Muscle of leg (tissue), 16 donors: ENCODE measurements at places on chromosomes 7 and 10.

GRCh38 chr7:20647036-20647435 is 31.6 kb downstream of the ABCB5 start:
- DNase-seq: no peak

DNA sequence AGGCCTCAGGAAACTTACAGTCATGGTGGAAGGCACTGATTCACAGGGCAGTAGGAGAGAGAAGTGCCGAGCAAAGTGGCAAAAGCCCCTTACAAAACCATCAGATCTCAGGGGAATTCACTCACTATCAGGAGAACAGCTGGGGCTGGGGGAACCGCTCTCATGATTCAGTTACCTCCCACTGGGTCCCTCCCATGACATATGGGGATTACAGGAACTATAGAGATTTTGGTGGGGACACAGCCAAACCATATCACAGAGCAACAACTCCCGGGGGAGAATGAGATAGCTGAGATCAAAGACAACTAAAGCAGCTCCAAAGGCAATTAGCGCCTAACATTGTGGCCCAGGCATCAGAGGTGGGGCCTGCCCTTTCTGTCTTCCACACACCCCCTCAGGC is 85.4 kb upstream of the VOPP1 start:
- no peak for DNase-seq

DNA sequence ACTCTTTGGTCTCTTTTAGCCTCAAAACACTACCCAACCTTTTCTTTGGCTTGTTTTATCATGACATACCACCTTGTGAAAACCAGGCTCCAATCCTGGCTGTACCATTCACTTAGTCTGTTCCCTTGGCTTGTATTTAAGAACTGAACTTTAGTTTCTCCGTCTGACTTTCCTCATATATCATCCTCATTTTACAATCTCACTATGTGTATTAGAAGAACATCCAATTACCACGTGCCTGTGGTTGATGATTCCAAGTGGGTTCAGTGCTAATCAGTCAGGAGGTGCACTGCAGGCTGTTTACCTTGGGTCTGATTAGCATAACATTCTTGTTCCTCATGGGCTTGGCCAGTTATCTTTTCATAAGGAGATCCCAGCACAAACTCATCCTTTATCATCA is 144.8 kb upstream of the KLF14 start:
- no peak for DNase-seq

- DNase-seq: peak; percentile 58
These were observed 8.8 kb upstream of the LIMK1 start for GRCh38 chr7:74074770-74075169.

DNA sequence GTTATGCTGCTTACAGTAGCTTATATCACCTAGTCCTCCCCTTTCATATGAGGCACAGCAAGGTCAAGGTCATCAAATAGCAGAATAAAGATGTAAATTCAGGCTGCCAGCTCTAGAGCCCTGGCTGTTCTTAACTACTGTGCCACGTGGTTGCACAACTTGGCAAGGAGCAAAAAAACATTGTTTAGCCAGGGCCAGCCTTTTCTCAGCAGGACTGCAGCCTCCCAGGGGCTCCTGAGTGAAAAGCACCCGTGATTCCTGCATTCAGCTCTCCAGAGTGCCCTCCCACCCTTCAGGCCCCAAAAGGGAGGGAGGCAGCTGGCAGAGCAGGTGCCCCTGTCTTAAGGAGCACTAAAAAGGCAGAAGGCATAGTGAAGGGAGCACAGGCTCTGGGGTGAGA is 31.8 kb upstream of the TM9SF3 start:
- DNase-seq: no peak

GRCh38 chr7:101255796-101256195 is 10.9 kb upstream of the FIS1 start:
- DNase-seq: no peak

- DNase-seq: no peak
These were observed 30.6 kb upstream of the FGFR2 start for GRCh38 chr10:121628859-121629258.

- DNase-seq: no peak
These were observed 44.3 kb upstream of the ARL4A start for GRCh38 chr7:12643001-12643643.

DNA sequence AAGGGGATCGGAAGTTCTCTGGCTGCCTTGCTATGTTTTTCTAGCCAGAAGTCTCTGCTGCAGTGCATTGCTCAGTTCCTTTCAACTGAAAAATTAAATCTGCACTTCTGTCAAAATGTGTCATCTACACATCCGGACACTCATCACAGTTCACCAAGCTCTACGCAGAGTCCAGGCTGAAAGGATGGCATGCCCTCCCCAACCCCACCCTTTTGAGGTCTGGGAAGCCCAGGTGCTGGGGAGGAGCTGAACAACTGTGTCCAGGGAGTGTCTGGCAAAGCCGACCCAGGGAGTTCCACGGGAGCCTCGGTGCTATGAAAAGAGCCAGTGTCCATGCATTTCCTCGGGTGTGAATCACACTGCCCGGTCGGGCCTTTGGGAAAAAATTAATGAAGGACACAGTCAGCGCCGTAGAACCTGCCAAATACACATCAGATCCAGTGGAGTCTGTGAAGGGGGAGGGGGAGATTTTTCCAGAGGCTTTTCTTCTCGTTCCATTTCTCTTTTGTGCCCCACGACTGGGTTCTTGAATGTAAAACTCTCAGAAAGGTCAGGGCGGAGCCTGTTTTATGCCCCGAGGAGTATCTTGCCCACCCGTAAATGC is 757 bp upstream of the PALS2 start:
- peak; percentile 56 for DNase-seq

DNA sequence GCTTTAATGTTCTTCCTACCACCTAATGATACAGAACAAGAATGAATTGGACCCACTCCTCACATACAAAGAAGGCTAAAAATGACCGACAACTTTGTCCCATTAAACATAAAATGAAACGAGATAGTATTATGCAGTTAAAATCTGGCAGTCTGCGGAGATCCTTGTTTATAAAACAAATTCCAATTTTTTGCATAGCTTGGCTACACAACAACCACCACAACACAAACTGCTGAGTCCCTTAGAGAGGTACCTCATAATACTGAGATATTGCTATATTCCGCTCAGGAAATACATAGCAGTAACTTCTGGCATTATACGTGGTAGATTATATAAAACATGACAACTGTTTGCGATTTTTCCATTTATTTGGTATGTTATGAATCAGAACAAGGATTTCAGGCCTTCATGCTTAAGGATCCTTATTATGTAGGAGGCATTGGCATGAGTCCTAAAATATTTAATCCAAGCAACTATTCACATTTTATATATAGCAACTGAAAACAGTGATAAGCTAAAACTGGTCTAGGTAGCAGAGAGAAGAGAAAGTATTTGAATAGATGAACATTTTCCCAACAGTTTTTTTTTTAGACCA is 96.0 kb downstream of the ANK3 start:
- DNase-seq: peak; percentile 36

DNA sequence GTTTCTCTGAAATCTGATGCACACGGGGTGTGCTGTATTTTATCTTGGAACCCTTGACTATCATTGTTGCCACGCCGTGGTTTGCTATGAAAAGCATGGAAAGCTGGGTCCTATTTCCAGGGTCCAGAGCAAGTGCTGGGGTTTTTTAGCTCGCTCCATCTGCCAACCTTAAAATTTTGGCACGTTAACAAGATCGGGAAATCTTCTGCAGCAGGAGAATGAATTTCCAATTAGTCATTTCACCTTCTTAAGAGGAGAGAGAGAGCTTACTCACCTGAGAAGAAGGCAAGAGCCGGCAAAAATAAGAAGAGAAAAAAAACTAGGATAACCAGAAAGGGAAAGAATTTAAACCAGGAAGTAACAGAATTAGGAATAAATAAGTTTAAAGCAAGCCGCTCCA is 223.6 kb upstream of the CELF2 start:
- DNase-seq: no peak

DNA sequence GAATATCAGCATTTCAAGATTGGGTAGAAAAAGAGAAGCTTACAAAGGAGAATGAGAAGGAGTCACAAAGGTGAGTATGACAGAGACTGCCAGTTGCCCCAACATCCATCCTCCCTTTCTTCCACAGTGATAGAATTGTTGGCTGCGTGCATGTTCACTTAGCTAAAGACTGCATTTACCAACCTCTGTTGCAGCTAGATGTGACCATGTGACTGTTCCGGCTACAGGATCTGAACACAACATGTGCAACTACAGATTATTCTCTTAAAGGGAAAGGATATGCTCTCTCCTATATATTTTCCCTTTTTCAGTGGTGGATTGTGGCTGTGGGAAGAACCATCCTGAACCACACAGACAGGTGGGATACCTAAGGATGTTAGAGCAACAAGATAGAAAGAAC is 60.5 kb upstream of the ZNRF2 start:
- DNase-seq: no peak

DNA sequence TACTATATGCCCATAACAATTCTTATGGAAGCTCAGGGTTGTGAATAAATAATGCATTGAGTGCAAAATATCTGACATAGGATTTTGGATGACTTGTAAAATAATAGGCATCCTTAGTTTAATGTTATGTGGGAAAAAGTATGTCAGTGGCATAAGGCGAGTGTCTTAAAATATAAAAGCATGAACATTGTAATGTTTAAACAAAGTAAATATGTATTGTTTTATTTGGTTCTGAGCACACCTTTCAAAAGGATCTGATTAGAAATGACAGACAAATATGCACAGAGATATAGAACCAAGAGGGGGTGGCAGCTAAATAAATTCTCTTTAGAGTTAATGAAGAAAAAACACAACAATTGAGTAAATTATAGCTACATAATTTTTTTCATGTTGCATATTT is 51.3 kb upstream of the FOXP2 start:
- no peak for DNase-seq

GRCh38 chr10:11488126-11488525 is 123.3 kb downstream of the USP6NL start:
- no peak for DNase-seq

GRCh38 chr10:4763960-4764428 is 62.0 kb upstream of the AKR1E2 start:
- DNase-seq: no peak

DNA sequence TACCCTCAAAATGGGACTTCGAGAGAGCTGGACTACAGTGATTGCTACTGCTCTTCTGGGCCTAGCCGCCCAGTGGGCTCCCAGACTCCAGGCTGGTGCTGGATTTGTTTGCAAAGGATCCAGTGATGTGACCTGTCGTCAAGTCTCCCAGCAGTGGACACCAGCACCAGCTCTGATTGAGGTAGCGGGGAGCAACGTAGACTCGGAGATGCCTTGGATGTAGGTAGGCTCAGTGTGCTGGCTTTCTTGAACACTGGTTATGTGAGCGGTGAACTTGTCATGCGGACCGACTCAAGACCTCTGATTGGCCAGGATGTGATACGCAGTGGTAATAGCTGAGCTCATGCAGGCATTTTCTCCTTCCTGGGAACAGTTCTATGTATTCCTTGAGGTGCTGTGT is 19.4 kb downstream of the AKR1C2 start:
- no peak for DNase-seq

DNA sequence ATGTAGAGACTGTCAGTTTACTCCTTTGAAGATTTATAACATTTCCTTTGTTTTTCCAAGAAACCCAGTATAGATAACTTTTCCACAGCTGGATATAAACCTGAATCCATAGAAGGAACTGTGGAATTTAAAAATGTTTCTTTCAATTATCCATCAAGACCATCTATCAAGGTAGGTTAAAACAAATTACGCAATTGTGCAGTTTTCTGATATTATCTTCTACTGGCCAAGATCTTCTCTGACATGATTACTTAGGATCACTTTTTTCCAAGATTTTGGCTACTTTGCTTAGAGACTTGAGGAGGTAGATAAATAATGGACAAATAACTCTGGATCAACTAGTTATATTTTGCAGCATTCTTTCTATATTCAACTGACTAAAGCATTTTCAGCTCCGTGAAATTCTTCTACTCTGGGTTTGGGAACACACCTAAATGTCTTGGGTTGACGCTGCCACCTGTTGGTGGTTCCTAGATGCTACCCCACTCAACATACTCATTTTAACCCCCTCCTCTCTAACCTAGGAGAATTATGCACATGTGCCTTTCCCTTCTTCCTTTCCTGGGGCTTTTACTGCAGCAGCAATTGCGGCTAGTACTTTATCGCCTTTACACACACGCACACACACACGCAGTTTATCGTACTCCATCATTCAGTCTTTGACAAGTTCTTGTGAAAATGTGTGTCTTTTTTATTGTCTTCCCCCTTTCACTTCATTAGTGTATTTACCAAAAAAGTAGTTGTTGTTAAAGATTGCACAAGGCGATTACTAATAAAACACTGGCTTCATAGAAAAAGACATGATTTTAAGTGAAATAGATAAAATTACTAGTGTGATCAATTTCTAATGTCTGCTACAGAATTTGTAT is 32.7 kb downstream of the ABCB5 start:
- DNase-seq: peak; percentile 12

DNA sequence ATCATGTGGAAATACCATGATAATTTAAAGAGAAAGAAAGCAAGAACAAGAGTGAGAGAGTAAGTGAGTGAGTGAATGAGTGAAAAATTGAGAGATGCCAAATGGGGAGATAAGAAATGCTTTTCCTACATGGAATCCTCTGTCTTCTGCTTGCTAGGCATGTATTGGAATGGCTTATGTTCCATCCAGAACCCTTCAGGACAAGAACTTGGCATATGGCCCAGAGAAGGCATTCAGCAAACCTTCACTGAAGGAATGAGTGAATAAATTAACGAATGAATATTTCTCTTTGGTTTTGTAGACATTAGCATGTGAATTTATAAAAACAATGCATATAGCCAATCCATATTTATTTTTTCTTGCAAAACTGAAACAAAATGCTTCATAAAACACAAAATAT is 162.2 kb downstream of the LRRTM3 start:
- DNase-seq: no peak

GRCh38 chr10:5620223-5620721 is 46.1 kb downstream of the ASB13 start:
- no peak for DNase-seq

GRCh38 chr10:60762554-60762953 is 15.7 kb upstream of the CDK1 start:
- no peak for DNase-seq

DNA sequence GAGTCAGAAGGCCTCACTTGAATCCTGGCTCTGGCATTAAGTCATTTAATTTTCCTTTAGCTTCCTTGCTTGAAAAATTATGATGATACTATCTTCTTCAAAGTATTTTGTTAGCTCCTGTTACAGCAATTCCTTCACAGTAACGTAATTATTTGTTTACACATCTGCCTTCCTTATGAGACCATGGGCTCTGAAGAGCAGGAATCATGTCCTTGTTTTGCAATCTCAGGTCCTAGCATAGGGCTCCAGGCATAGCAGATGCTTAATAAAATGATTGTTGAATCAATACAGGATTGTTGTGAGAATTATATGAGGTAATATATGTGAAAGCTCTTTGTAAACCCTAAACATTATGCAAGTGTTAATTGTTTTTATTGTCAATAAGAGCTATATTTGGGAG is 25.5 kb downstream of the KLHDC10 start:
- DNase-seq: peak; percentile 36

GRCh38 chr7:50185951-50186682 is 93.1 kb upstream of the ZPBP start:
- DNase-seq: no peak
